ENCODE measurements at places on chromosomes 3 and 15. TPM values are rescaled to one million over a fixed set of nuclear protein-coding genes. Genes with fewer than 3 reads are reported as not detected.

DNA sequence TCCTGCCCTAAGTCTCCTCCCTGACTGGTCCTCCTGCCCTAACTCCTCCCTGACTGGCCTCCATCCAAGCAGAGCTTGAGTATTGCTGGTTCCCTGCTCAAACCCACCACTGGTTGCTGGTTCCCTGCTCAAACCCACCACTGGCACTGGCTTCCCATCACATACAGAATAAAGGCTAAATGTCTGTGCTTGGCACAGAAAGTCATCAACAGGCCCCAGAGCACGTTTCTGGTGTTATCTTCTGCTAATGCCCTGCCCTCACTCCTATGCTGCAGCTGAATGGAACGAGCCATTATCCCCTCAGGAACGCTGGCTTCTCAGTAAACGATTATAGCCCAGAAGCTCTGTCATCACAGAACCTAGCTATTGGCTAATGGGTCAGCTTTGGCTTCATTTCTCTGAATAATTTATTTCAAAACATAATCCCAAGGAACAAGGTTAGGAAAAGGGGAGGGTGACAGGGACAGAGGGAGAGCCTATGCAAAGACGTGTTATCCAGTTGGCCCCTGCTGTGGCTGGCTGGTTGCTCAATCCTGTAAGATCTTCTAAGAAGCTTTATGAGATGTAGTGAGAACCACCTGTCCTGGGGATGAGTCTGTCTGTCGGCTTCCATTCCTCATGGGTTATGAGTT is 6.3 kb upstream of the MUC20 start:
- no peak for DNase-seq

DNA sequence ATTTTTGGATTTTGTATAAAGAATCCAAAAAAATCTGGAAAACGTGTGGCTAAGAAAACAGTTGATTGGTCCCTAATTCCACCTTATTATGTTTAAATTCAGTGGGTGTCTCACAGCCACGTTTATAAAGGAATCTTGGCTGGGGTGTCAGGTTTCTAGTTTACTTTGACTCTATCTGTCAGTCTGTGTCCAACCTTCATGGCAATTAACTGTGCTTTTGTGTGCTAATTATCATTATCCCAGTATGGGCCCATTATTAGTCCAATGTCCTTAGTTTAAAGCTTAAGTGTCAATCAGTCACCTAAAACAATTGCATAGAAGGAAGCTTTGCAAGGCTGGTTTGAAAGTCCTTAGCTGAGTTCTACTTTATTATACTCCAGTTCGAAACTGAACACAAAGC is 3.7 kb upstream of the CNTN4 start:
- DNase-seq: no peak

GRCh38 chr15:69623392-69624154 is 171.0 kb downstream of the RPLP1 start:
- no peak for DNase-seq

DNA sequence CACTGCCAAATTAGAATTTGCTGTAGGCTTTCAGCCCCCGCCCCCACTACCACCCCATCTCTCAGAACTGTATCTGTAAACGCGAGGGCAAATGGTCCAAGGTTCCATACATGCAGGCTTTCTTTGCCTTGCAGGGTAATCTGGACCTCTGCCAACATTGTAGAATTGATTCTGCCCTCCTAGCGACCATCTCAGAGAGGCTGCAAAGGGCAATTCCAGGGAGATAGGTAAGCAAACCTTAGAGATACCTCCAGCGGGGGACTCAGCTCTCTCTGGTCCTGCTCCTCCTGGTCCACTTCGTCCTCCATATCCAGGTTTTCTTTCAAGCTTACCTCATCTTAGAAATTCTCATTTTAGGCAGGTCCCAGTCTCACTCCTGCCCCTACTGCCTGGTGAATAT is 64.4 kb downstream of the SLMAP start:
- DNase-seq: no peak

- DNase-seq: no peak
Observed at GRCh38 chr3:183224180-183224970, 28.7 kb upstream of the B3GNT5 start.

DCBLD2 gene
- 90.3 TPM for polyA plus RNA-seq

BDH1 gene
- 16.9 TPM for polyA plus RNA-seq

All from right lung (tissue), 10 donors.